ENCODE measurements at places on chromosomes 2 and 18.

DNA sequence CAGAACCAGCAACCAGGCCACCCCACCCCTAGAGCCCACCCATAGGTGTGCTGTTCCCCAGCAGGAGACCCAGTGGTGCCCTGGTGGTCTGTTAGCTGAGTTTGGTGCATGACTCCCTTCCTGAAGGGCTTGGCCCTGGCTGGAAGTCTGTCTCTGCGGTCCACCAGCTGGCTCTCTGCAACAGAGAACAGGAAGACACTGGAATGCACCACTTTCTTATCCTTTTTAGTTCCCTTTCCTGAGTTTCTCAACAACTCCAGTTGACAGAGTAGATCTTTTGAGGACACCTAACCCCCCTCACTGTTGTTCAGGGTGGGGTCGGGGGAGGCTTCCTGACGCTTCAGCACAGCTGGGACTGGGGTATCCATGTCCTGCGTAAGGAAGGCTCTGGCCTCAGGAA is 11.9 kb upstream of the RPL37A start:
- DNase-seq = no peak

DNA sequence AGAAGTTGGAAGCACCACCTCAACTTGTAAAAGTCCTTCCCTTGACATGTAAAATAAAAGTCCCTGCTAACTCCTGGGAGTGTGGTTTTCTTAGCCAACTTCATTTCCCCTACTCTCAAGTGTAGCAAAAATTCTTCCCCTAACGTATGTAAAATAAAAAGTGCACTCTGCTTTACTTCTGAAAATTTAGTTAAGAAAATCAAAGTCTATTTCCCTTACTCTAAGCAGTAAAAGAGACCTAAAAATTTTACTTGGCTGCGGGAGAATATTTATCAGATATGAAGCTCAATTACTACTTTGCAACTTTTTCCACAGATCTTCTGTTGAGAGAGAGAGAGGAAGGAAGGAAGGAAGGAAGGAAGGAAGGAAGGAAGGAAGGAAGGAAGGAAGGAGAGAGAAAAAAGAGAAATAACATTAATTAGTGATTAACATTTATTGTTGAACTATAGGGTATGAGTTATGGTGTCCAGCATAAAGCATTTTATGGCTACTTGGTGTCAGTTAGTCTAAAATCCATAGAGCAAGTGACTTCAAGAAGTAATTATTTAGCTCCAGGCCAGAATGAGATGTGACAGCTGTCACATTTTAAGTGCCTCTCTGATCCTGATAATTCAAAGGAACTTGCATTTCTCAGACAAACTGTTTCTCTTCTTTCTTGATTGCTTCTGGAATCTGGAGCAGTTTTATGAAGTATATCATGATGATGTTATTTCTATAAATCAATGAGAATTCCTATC is 210.3 kb downstream of the TMX3 start:
- DNase-seq = no peak

- peak; percentile 96 for DNase-seq
Measured at GRCh38 chr2:189393440-189394111, 47.7 kb upstream of the WDR75 start.

DNA sequence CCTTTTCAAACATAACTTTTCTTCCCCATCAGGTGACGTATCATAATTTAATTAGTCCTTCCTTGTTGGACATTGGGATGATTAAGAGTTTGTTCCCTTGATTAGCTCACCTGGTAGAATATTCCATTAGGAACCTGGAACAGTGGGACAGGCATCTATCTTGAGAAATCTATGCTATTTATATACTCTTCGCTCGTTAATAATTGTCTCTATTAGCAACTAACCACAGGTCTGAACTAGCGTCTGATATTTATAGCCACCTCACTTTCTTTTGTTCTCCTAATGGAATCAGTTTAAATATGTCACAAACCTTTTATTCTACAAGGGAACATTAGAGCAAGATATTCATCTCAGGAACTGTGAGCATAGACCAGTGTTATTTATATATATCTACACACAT is 79.8 kb downstream of the MAPK4 start:
- DNase-seq = no peak

DNA sequence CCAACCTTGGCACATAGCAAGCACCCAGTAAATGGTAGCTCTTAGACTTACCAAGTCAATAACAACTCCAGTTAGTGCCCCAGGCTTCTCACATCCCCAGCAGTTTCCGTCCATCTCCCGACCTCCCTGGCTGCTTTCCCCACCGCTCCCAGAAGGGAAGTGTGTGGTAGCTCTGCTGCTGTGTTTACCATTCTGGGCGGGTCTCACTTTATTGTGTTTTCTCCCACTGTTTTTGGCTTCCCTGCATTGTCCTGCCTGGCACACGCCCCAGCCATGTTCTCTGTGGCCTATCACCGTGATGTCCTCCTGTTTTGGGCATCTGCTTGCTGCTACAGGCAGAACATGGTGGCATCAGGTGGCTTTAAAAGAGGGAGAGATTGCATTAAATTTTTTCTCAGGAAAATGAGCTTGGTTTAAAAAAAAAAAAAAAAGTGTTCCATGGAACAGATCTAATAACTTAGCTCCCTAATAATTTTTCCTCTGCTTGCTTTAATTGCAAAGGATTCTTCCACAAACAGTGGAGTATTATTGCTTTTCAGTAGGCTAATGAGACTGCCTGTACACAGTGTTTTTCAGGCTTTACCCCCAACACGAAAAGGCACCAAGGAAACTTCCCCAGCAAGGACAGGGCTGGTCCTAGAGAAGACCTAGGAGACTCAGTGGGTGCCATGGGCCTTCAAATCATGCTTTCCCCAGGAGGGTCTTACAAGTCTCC is 8.0 kb upstream of the COX7A2L start:
- no peak for DNase-seq

DNA sequence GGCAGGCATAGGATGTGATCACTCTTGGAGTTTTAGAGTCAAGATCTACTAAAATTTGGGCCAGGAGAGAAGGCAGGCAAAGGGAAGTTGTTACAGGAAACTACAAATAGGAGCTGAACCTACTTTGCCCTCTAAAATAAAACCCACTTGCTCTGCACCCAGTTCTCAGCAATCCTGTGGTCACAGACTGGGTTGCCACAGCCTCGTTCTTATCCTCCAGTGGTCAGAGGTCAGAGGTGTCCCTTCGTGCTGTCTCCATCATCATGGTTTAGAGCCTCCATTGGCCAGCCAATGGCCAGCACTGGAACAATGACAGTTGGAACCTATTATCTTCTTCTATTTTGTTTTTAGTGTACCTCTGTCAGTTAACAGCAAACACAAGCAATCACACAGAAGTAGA is 90.7 kb upstream of the TNP1 start:
- no peak for DNase-seq

- DNase-seq = no peak
Measured at GRCh38 chr18:10041180-10041579, 127.4 kb downstream of the VAPA start.

DNA sequence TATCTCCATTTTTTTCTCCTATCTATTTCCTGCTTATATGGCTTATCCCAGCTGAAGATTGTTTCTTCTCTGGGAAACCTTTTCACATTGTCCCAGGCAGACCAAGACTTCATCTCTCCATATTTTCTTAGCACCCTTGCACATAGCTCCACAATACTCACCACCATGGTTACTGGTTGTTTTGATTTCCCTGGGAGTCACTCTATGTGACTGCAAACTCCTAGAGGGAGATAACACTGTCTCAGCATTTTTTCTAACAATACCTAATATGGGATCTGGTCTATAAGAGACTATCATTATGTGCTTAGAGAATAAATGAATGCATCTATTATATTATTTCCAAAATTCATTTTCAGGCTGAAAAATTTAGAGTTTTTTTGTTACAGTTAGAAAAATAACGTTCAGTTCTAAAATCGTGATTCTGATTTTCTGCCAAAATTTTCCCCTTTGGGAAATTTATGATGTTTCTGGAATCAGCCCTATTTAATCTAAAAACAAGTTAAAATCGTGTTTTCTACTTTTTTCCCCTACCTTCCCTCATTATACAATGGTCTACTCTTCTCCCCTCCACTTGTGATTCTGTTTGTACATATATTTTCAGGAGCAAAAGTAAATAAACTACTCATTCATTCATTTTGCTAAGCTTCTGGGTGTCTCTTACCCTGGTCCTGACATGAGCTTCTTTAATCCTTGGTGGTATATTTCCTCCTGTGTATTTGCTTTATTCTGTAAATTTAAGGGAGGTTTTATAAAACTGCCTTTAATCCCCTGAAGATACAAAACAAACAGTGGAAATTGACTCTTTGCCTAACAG is 95.4 kb downstream of the HNMT start:
- no peak for DNase-seq

GRCh38 chr2:233999182-233999581 is 51.3 kb upstream of the SPP2 start:
- DNase-seq = no peak

- no peak for DNase-seq
Measured at GRCh38 chr2:11710632-11711353, 35.6 kb upstream of the LPIN1 start.

DNA sequence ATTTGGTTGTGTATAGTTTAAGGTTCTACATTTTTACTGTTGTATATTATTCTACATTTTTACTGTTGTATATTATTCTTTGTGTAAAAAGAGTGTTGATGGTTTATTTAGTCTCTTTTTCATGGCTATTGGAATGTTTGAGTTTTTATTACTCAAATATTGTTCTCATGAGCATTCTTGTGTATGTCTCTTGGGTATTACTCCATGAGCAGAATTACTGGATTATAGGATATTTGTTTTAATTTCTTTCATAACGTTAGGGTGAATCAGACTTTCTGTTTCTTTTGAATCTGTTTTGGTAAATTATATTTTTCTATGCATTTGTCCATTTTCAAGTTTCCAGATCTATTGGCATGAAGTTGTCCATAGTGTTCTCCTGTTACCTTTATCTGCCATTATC is 111.6 kb downstream of the DYNAP start:
- DNase-seq = no peak

DNA sequence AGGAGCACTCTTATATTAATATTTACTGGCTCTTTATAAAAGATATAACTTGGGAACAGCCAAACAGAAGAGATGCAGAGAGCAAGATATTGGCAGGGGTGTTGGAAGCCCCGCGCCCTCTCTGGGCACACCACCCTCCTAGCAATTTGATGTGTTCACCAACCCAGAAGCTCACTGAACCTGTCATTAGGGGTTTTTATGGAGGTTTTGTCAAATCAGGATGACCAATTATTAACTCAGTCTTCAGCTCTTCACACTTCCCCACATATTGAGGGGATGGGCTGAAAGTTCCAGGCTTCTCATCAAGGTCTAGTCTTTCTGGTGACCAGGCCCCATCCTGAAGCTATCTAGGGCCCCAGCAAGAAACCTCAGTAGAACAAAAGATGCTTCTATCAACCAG is 10.9 kb upstream of the INO80D start:
- DNase-seq = no peak

DNA sequence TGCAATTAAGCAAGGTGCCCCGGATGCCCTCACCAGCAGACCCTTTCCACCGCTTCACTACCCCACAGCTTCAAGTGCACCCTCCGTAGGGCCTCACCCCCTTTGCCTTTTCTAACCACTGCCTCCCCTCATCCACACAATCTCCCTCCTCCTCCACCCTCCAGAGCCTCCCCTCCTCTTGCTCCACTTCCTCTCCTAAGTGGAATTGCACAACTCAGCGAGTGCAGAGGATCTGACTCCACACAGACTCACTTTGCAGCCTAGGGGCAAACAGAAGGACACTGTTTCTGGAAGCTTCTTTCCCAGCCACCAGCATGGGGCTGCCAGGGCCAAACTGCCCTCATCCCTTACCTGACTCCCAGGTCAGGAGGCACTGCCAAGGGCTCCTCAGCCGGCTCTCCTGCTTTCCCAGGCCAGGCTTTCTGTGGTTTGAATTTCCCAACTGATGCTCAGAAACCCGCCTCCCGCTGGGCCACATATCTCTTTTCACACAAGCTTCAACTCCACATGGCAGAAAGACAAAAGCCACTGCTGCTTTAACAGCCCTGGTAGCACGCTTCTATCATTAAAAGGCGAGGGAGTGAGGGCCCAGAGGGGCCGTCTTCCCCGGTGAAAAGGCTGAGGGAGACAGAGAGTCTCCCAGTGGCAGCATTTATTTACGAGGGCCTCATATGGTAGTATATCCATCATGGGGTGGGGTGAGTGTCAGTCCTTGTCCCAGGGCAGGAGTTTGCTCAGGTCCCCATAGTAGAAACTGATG is 74.7 kb upstream of the MGAT4A start:
- DNase-seq = peak; percentile 39

DNA sequence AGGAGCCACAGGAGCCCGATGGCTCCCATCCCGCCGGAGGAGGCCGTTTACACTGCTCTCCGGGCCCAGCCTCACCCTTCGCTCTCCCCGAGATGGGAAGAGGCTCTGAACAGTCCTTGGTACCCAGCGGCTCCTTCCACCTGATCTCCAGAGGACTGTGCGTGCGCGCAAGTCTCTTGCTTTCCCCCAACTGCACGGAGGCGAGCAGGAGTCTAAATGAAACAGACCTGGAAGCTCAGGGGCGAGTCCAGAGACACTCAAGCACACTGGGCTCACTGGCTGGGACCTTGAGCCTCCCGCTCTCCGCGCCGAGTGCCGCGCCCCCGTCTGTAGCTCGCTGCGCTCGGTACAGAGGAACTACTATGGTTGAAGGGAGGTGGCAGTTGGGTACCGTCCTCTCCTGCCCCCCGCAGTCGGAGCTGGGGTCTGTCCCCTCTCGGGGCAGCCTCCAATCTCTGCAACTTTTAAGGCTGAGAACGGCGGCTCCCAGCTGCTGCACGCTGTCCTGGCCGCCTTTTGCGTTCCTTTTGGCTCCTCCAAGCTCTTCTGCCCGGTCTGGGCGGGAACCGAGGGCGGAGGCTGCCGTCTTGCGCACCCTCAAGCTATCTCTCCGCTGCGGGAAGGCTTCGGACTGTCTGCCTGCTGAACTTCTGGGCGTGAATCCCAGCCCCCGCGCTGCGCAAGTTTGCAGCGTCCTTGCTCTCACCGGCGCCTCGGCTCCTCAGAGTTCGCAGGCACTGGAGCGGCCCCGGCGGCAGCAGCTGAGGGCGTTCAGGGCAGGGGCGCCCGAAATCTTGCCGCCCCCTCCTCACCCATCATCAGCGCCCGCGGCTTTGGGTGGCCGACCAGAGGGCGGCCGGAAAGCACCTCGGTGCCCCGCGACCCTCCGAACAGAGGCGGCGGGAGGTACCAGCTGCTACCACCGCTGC is 491 bp downstream of the ALK start:
- peak; percentile 10 for DNase-seq

All from EL (cell line).